IMR-90 (cell line): ENCODE measurements at places on chromosomes 1 and 21. TPM values are rescaled to one million over a fixed set of nuclear protein-coding genes. Genes with fewer than 3 reads are reported as not detected.

The BARHL2 gene
- total RNA-seq, result not detected in 2 replicates

The FCRL6 gene
- total RNA-seq, result not detected in 2 replicates

GRCh38 chr1:228845101-228845500 is 109.8 kb downstream of the RHOU start:
- H3K4me3 ChIP-seq, result no peak overlapping the region
- no peaks in the 10 kb centered on the region for H3K27me3 ChIP-seq
- H3K27ac ChIP-seq, result no peak overlapping the region
- H3K36me3 ChIP-seq, result no peaks in the 10 kb centered on the region

The IL10RB gene
- total RNA-seq, result 40.8 and 45.2 TPM in 2 replicates

The PCAT6 gene
- 0.56 TPM in 1 of 2 replicates, not detected in the other for total RNA-seq

- peak overlapping the region; percentile 81 for H3K27ac ChIP-seq
- peaks cover 4% of the 10 kb centered on the region for H3K4me1 ChIP-seq
- peak overlapping the region; percentile 91 for H3K4me3 ChIP-seq
- H3K27me3 ChIP-seq, result no peaks in the 10 kb centered on the region
Measured at GRCh38 chr1:52552236-52552504, 722 bp downstream of the TUT4 start.

The RGS13 gene
- not detected in 2 replicates for total RNA-seq

- peak; percentile 96 for DNase-seq
- H3K4me3 ChIP-seq, result no peak overlapping the region
- H3K36me3 ChIP-seq, result peaks cover 79% of the 10 kb centered on the region
- H3K4me1 ChIP-seq, result peaks cover 55% of the 10 kb centered on the region
Measured at GRCh38 chr1:201488830-201489589, 17.9 kb downstream of the CSRP1 start.

The ZNF593 gene
- total RNA-seq, result 22.2 and 22.8 TPM in 2 replicates

DNA sequence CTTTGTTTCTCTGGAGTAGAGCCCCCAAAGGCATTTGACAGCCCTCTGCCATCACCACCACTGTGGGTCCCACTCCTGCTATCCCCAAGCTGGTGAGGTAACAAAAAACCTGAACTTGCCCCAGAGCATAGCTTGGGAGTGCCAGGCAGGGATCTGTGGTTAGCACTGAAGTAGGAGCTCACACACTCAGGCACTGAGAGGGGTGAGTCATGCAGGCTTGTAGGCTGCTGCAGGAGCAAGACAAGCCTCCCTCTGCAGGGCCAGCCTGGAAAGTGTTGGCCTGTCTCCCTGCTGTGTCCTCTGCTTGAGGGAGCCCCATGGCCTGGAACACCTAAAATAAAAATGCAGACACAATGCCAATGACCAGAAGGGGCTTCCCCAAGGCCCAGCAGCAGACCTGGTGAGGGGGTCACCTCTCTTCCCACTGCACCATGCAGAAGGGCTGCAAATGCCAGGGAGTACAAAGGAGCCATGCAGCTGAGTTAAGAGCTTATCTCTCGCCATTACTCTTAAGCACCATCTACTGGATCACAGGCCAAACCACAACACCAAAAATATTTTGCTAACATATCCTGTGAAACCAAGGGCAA is 108.9 kb upstream of the POGK start:
- H3K27ac ChIP-seq, result no peak overlapping the region
- no peaks in the 10 kb centered on the region for H3K4me1 ChIP-seq
- no peaks in the 10 kb centered on the region for H3K36me3 ChIP-seq
- DNase-seq, result no peak
- no peak overlapping the region for H3K4me3 ChIP-seq

- H3K4me1 ChIP-seq, result no peaks in the 10 kb centered on the region
- H3K4me3 ChIP-seq, result no peak overlapping the region
- no peaks in the 10 kb centered on the region for H3K27me3 ChIP-seq
- DNase-seq, result no peak
- H3K36me3 ChIP-seq, result no peaks in the 10 kb centered on the region
Measured at GRCh38 chr1:81613803-81614202, 186.9 kb upstream of the ADGRL2 start.

GRCh38 chr1:26360807-26361604 is 7.1 kb upstream of the CRYBG2 start:
- no peak overlapping the region for H3K27ac ChIP-seq
- H3K27me3 ChIP-seq, result peaks cover 76% of the 10 kb centered on the region
- no peak for DNase-seq

The SNAP47 gene
- total RNA-seq, result 65.3 and 72.9 TPM in 2 replicates

DNA sequence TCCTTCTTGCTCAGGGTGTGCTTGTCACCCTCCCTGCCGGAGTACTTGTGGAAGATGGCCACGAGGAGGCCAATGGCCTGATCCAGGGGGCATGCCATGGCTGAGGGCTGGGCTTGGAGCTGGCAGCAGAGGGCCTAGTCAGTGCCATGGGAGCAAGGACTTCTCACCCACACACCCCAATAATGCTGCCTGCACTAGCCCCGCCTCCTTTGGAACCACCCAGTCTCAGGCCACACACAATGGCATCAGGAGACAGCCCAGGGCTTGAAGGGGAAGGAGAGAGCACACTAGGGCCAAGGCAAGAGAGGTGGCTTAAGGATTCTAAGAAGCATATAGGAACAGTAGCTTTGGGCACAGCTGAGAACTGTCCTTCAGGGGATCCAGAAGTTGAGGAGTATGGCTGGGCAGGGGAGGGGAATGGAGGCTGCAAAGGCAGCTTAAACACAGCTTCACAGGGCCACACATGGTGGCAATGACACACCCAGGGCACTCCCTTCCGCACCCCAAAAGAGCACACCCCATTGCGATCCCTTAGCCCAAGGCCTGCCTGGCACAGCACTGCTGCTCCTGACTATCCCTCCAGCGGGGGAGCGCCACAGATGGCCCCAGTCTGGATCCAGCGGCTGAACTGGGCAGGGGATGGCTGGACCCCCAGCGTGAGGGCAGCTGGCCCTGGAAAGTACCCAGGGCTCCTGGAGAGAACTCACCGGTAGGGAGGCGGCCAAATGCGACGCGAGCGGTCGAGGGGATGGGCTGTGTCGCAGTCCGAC is at the start of gene S100A6:
TSS of gene S100A6 (minus strand) at position 750 of the 770 bp plus-strand sequence. CDS start at position 98, 652 bp downstream.
- no peak for DNase-seq
- peaks cover 11% of the 10 kb centered on the region for H3K36me3 ChIP-seq
- H3K4me3 ChIP-seq, result peak within 1 kb of the TSS; percentile 82
- H3K27ac ChIP-seq, result peak within 1 kb of the TSS; percentile 91
- H3K4me1 ChIP-seq, result peaks cover 34% of the 10 kb centered on the region

The NBPF20 gene
- 2.9 and 3.1 TPM in 2 replicates for total RNA-seq

The UBE2U gene
- not detected in 2 replicates for total RNA-seq

- no peak overlapping the region for H3K4me3 ChIP-seq
- H3K27ac ChIP-seq, result no peak overlapping the region
- peaks cover 3% of the 10 kb centered on the region; the same call in 1 of the 2 replicates for H3K36me3 ChIP-seq
Measured at GRCh38 chr21:45934085-45934484, 47.5 kb upstream of the COL6A1 start.

GRCh38 chr1:161382214-161383019 is 14.7 kb upstream of the CFAP126 start:
- no peak overlapping the region for H3K4me3 ChIP-seq
- H3K36me3 ChIP-seq, result no peaks in the 10 kb centered on the region
- peak; percentile 81 for DNase-seq
- H3K27me3 ChIP-seq, result no peaks in the 10 kb centered on the region

The GBP4 gene
- total RNA-seq, result not detected in 2 replicates

The DMRTA2 gene
- total RNA-seq, result not detected in 2 replicates

The GUCA2B gene
- total RNA-seq, result not detected in 2 replicates

The ID3 gene
- total RNA-seq, result 109 and 171 TPM in 2 replicates

The BSDC1 gene
- 50.8 and 60.4 TPM in 2 replicates for total RNA-seq

- H3K27ac ChIP-seq, result no peak overlapping the region
- DNase-seq, result peak; percentile 31
- no peak overlapping the region for H3K4me3 ChIP-seq
- no peaks in the 10 kb centered on the region for H3K36me3 ChIP-seq
- H3K4me1 ChIP-seq, result no peaks in the 10 kb centered on the region
Measured at GRCh38 chr1:182193908-182194550, 132.5 kb upstream of the ZNF648 start.

- no peaks in the 10 kb centered on the region for H3K36me3 ChIP-seq
- peak overlapping the region; percentile 30; the same call in 1 of the 2 replicates for H3K27ac ChIP-seq
- H3K4me1 ChIP-seq, result 0 out of 2 replicates have a peak, but pooled peaks cover 2% of the 10 kb centered on the region
- peak; percentile 97 for DNase-seq
- no peaks in the 10 kb centered on the region for H3K27me3 ChIP-seq
- H3K4me3 ChIP-seq, result no peak overlapping the region
Measured at GRCh38 chr1:45769261-45769932, 18.9 kb upstream of the IPP start.

The VWA1 gene
- 0.83 and 1.1 TPM in 2 replicates for total RNA-seq
